CD4-positive, alpha-beta T cell treated with Interleukin-12 subunit alpha and Interleukin-12 subunit beta, for 1 hour (primary cell): ENCODE measurements at places on chromosomes 5 and 9.
A peak's percentile ranks its signal among the peaks of the same experiment; 100 is the strongest.

DNA sequence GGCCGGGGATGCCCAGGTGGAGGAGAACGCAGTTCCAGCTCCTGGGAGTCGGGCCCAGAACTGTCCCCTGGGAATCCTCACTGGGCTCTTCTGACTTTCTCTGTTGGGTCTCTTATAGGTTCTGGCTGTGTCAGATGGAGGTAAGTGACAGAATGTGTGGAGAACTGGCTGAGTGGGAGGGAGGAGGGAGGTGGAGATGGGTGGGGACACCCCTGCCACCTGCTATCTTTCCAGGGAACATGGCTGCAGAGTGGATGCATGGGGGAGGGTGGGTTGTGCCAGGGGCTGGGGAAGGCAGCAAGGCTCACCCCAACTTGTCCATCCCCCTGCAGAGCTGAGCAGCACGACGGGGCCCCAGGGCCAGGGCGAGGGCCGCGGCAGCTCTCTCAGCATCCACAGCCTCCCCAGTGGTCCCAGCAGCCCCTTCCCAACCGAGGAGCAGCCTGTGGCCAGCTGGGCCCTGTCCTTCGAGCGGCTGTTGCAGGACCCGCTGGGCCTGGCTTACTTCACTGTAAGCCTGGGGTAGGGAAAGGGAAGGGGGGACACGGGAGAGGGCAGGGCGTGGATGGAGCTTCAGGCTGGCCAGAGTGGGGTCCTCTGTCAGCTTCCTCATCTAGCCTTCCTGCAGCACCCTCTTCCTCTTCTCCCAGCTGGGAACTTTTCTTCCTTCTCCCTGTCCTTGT, 8.3 kb downstream of the RGS14 start:
- DNase-seq, result no peak

DNA sequence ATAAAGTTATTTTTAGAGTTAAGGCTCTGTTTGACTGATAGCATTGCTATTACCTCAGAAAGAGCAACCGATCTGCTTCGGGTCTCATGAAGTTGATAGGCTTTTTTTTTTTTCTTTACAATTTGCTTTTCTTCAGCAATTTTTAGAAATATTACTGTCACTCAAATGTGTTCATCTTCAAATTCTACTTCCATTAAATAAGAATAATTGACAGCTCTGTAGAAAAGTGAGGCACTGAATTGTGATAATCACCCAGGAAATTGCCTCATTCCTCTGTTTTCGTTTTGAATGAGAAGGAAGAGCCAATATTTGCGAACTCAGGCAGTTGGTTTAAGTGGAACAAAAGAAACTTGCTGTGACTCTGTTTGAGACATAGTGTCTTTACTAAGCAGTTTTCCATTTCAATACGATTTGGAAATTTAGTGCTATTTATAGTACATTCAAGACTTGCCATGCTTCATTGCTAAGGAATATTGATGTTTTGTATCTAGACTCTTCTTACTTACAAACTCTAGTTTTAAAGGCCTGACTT, 700.5 kb upstream of the CDH10 start:
- DNase-seq, result no peak

GRCh38 chr5:159208514-159209437, 577 bp downstream of the RNF145 start:
- peak; percentile 19 for DNase-seq

GRCh38 chr5:82734347-82734746, 342.8 kb downstream of the TMEM167A start:
- DNase-seq, result no peak

- no peak for DNase-seq
Measured at GRCh38 chr9:113574441-113575262, 111.1 kb downstream of the RGS3 start.

- no peak for DNase-seq
Measured at GRCh38 chr9:112970939-112971338, 41.1 kb downstream of the ZNF883 start.

DNA sequence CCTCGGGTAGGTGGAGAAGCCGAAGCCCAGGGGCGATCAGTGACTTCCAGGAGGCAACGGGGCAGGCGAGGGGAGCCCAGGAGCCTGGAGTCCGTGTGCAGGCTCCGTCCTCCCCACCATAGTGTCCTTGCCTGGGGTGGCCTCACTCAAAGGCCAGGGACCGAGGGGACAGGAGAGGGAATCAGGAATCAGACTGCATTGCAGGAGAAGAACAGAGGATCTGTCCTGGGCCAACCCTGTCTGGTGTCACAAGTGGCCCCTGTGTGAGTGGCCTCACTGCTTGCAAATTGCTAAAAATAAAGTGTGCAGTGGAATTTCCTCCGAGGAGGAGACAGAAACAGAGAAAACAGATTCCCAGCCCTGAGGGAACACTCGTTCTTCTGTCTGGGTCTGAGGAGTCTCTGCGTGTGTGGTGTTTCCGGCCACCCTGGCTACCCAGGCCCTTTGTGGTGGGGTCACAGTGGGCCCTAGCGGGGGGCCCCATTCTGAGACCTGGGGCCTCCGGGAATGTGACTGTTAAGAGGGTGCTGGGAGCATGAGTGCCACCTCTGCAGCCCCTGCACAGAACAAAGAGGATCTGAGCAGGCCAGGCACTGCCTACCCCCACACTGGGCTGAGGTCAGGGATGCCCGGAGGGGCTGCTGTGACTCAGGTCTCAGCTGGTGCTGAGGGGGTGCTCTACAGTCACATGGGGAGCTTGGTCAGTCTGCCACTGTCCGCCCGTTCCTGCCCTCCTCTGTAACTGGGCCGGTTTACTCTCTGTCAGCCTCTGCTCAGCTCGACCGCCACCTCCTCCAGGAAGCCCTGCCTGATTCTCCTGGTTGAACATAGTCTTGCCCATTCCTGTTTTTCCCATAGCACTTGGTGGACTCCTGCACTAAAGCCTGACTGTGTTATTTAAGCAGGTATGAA, 7.4 kb downstream of the TRAF1 start:
- DNase-seq, result peak; percentile 20

DNA sequence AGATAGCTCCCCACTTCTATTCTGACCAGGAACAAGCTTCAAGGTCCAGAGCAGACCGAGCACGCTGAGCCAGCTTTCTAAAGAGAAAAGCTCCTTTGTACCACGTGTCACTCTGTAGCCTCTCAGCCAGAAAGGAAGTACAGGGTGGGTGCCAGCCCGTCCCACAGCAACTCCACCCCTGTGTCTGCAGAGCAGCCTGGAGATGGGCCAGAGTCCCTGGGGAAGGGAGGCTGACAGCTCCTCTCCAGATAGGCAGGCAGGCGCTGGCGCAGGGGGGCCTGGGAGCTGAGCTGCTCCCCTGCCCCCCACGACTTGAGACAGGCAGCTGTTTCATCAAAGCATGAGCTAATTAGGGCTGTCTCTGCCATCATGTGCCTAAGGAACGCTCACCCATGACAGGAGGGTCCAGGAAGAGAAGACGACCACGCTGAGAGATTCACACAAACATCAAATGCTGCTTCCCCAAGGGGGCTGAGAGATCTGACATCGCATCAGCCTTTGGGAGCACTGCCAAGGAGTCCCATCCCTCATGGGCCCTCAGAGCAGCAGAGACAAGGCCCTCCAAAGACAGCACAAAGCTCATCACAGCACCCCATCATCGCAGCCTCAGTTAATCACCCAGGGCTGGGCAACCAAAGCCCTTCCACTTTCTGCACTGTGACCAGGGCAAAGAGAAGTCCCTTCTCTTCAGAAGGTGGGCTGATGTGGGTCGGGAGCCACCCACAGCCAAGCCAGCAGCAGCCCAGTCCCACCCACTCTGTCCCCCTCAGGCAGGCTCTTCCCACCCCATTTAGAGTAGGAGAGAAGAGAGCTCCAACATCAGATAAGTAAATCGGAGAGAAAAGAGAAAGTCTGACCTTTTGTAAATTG, 78.5 kb upstream of the LRRTM2 start:
- peak; percentile 27 for DNase-seq

GRCh38 chr5:122297587-122298298, 14.3 kb upstream of the SNCAIP start:
- no peak for DNase-seq

- DNase-seq, result no peak
Measured at GRCh38 chr9:1421436-1421835, 371.3 kb downstream of the DMRT2 start.

- DNase-seq, result no peak
Measured at GRCh38 chr5:124908581-124909451, 162.4 kb upstream of the ZNF608 start.

GRCh38 chr5:2066373-2066772, 183.6 kb upstream of the IRX4 start:
- DNase-seq, result no peak

DNA sequence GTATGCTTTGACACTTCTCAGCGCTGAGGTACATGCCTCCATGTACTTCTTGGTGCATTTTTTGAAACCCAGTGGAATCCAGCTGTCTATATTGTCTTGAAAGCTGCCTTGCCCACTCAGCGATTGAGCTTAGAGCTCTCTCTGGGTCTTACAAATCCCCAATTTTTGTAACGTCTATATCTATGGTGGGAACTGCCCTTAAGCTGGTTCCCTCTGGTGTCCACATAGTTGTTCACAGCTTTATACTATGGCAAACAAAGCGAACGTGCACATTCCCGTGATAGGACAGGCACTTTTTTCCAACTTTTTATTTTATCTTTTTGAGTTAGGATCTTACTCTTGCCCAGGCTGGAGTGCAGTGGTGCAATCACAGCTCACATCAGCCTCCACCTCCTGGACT, 20.9 kb downstream of the CDHR2 start:
- no peak for DNase-seq

- DNase-seq, result no peak
Measured at GRCh38 chr5:81213070-81213469, 20.1 kb upstream of the CKMT2 start.

DNA sequence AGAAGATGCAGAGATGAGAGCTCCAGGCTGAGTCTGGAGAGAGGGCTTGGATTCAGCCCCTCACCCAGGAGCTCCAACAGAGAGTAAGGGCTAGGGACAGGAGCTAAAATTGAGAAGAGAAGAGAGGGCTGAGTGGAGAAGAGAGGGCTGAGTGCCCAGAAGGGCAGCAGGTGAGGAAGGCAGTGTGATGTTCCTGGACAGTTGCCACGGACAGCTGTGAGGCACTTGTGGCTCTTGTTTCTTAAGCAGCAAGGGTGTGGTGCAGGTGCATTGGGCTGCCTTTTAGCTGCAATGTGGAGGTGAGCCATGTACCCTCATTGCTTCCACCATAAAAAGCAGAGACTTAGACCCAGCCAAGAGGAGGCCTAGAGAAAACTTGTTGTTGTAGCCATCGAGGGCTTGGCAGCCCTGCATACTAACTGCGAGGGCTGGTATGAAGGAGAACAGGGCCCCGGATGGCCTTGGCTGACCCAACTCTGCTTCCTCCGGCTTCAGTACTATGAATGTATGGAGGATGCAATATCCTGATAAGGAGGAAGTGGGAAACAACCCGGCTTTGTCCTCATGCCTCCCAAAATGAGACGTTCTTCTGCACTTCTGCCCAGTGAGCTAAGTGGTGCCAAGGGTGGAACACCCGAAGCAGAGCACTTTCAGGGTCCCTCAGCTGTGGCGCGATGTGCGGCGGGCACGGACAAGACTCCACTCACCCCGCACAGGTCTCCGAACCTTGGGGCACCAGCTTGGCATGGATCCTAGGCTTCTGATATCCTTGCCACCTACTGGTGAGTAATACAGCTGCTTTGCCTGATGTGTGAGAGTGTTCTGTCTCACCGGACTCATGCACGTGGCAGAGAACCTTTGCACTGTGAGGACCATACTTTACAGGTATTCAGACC, 65.2 kb downstream of the LRRC70 start:
- no peak for DNase-seq

- DNase-seq, result no peak
Measured at GRCh38 chr9:135931349-135931820, 24.0 kb upstream of the CAMSAP1 start.

DNA sequence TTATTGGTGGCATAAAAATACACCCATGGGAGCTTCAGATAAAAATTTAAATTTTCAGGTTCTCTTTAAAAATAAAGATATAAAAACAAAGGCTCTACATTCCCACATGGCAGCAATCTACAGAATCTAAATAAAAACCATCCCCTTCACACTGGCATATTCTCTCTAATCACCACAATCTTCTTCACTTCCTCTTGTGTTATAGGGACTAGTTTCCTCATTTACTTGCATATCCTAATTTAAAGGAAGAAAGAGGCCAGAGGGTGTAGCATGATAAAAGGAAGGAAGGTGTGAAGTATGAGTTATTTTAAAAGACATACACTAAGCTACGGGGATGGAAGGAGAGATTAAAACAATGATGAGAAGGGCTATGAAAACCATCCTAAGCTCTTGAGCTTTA, 390.5 kb downstream of the ZNF608 start:
- no peak for DNase-seq

DNA sequence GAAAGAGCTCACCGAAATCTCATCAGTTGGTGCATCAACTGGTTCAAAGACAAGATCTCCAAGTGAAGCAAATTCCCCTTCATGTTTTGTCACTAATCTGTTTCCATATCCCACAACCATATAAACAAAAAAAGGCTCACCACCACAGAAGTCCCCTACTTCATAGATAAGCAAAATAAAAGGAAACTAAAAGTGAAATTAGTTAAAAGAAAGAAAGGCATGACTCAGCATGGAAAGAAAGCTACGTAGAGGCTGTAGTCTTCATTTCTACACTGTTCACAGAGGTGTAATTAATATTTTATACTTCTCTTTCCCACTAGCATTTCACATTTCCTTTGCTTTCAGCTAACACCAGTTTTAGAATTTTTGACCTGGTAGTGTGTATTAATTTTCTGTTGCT, 208.0 kb downstream of the CYLC2 start:
- DNase-seq, result no peak

DNA sequence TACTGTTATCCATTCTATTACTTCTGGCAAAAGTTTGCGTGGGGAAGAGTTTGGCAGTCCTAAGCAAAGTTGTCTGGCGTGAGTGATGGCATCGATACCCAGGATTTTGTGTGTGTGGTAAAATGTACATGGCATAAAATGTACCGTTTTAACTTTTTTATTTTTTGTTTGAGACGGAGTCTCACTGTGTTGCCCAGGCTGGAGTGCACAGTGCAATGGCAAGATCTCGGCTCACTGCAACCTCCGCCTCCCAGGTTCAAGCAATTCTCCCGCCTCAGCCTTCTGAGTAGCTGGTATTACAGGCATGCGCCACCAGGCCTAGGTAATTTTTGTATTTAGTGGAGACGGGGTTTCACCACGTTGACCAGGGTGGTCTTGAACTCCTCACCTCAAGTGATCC, 55.4 kb upstream of the TJP2 start:
- no peak for DNase-seq

- no peak for DNase-seq
Measured at GRCh38 chr9:116002181-116002580, 151.4 kb upstream of the PAPPA start.

GRCh38 chr5:443239-444151, 519 bp downstream of the EXOC3 start:
- peak; percentile 33 for DNase-seq

DNA sequence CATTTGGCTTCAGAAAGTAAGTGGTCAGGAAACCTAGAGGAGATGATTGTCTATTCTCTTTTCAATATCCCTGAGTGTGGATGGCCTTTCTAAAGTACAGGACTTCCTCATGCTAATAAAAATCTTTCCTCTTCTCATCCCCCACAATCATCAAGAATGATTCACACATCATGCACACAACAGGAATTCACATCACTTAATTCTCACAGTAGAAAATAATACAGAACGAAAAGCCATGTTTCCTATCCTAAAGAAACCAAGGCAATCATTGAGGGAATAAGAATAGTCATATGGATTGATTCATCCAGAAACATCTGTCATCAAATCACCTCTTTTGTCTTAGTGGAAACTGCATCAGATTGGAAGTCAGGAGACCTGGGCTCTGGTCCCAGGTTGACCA, 203.1 kb upstream of the PIK3R1 start:
- DNase-seq, result no peak

GRCh38 chr5:141973871-141974595, 5.1 kb downstream of the RNF14 start:
- no peak for DNase-seq
